ENCODE measurements at places on chromosomes 7 and 10. TPM values are rescaled to one million over a fixed set of nuclear protein-coding genes. Genes with fewer than 3 reads are reported as not detected.

GRCh38 chr10:22564060-22564459, 150.3 kb downstream of the PIP4K2A start:
- H3K4me3 ChIP-seq: no peak overlapping the region
- no peak overlapping the region for H3K27ac ChIP-seq
- DNase-seq: no peak
- no peaks in the 10 kb centered on the region for H3K36me3 ChIP-seq

NEURL1 gene
- total RNA-seq: not detected

NACAD gene
- 6.1 TPM for total RNA-seq

GRCh38 chr7:154880513-154880912, 122.4 kb downstream of the PAXIP1 start:
- no peaks in the 10 kb centered on the region for H3K36me3 ChIP-seq
- no peaks in the 10 kb centered on the region for H3K27me3 ChIP-seq
- no peak overlapping the region for H3K4me3 ChIP-seq
- no peak for DNase-seq
- no peaks in the 10 kb centered on the region for H3K4me1 ChIP-seq
- no peak overlapping the region for H3K27ac ChIP-seq

- no peaks in the 10 kb centered on the region for H3K36me3 ChIP-seq
- no peaks in the 10 kb centered on the region for H3K4me1 ChIP-seq
- no peak overlapping the region for H3K27ac ChIP-seq
- no peaks in the 10 kb centered on the region for H3K27me3 ChIP-seq
Observed at GRCh38 chr7:78751253-78751652, 702.2 kb downstream of the MAGI2 start.

- no peak for DNase-seq
- H3K36me3 ChIP-seq: no peaks in the 10 kb centered on the region
- no peak overlapping the region for H3K27ac ChIP-seq
- peaks cover 51% of the 10 kb centered on the region for H3K4me1 ChIP-seq
Observed at GRCh38 chr10:69502589-69502988, 51.3 kb downstream of the TSPAN15 start.

GRCh38 chr10:23613900-23614299, 175.0 kb downstream of the OTUD1 start:
- no peaks in the 10 kb centered on the region for H3K36me3 ChIP-seq
- H3K4me1 ChIP-seq: no peaks in the 10 kb centered on the region
- DNase-seq: no peak
- H3K27ac ChIP-seq: no peak overlapping the region
- no peaks in the 10 kb centered on the region for H3K27me3 ChIP-seq
- H3K4me3 ChIP-seq: no peak overlapping the region

DNA sequence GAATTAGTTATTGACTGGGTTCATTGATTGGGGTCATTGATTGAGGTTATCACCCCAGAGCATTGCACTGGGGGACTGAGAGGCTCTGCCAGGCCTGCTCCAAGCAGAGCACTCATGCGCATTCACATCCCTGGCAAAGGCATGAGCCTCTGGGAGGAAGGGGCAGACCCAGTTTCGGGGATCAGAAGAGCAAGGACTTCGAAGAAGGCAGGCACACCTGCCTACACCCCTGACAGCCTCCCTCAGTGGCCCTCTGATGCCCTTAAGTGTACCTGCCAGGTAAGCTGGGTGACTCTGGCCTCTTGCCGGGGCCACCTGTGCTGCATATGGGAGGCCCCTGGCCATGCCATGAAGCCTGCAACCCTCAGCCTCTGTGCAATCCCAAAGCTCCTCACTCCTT, 181.1 kb downstream of the PTPN20 start:
- no peaks in the 10 kb centered on the region for H3K36me3 ChIP-seq
- no peak overlapping the region for H3K27ac ChIP-seq
- no peak overlapping the region for H3K4me3 ChIP-seq
- no peak for DNase-seq

HEPACAM2 gene
- not detected for total RNA-seq

GRCh38 chr7:142557971-142558582, 191.2 kb upstream of the PRSS1 start:
- no peaks in the 10 kb centered on the region for H3K36me3 ChIP-seq
- H3K27me3 ChIP-seq: peaks cover 3% of the 10 kb centered on the region
- no peak overlapping the region for H3K27ac ChIP-seq
- DNase-seq: no peak
- no peak overlapping the region for H3K4me3 ChIP-seq

GRCh38 chr7:32891043-32891799, at the start of gene KBTBD2:
KBTBD2 (minus strand) TSS chr7:32891760; CDS start chr7:32879604, 12,156 bp downstream.
- peak; percentile 53 for DNase-seq
- H3K36me3 ChIP-seq: no peaks in the 10 kb centered on the region
- H3K27me3 ChIP-seq: no peaks in the 10 kb centered on the region
- H3K4me1 ChIP-seq: no peaks in the 10 kb centered on the region
- H3K27ac ChIP-seq: peak within 1 kb of the TSS; percentile 99

- H3K4me1 ChIP-seq: no peaks in the 10 kb centered on the region
- H3K36me3 ChIP-seq: no peaks in the 10 kb centered on the region
- no peak overlapping the region for H3K27ac ChIP-seq
Observed at GRCh38 chr7:119664601-119665000, 608.4 kb upstream of the KCND2 start.

DNA sequence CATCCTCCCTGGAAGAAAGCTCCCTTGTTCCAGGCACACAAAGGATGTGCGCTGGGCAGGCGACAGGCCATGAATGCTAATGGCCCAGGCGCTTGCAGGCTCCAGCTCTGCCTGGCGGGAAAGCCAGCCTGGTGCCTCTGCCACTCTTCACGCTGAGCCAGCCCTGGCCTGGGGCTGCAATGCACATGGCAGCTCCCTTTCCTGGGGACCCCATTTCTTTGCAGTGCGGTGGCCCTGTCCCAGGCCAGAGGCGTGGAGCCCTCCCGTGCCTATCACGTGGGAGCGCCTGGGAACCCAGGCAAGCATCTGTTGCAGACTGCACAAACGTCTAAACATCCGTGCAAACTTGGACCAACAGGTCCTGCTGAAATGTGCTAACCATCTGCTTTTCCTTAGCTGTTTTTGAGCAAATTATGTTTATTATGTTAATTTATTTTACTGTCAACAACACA, 152.1 kb upstream of the LYZL2 start:
- DNase-seq: no peak
- no peak overlapping the region for H3K4me3 ChIP-seq
- no peaks in the 10 kb centered on the region for H3K27me3 ChIP-seq
- H3K36me3 ChIP-seq: no peaks in the 10 kb centered on the region

GRCh38 chr7:49771427-49772176, 1.8 kb upstream of the VWC2 start:
- H3K27me3 ChIP-seq: no peaks in the 10 kb centered on the region
- DNase-seq: no peak
- peaks cover 36% of the 10 kb centered on the region for H3K4me1 ChIP-seq
- no peak overlapping the region for H3K4me3 ChIP-seq
- H3K27ac ChIP-seq: no peak overlapping the region

DOCK1 gene
- total RNA-seq: 63.6 TPM

All from tibial nerve (tissue), 4 donors.